Fibroblast of skin of abdomen (primary cell): ENCODE measurements at places on chromosomes 12 and 14.

- no peak for DNase-seq
Measured at GRCh38 chr12:95975491-95975890, 20.7 kb downstream of the HAL start.

DNA sequence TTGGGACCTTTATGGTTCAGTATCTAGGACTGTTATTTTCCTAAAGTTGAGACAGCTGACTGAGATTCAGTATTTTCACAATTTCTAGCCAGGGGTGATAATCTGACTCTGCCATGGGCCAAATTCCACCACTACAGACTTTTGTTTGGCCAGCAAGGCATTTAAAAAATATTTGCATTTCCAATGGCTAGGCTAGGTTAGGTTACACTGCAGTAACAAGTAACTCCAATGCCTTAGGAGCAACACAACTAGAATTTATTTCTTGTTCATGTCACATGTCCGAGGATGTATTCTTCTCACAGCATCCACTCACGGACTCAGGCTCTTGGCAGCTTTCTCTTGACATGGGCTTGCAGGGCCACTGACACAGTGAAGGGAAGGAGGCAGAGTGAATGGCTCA lies 83.0 kb downstream of the CPSF2 start:
- DNase-seq = no peak

- DNase-seq = no peak
Measured at GRCh38 chr12:93015871-93016751, 87.0 kb upstream of the EEA1 start.

DNA sequence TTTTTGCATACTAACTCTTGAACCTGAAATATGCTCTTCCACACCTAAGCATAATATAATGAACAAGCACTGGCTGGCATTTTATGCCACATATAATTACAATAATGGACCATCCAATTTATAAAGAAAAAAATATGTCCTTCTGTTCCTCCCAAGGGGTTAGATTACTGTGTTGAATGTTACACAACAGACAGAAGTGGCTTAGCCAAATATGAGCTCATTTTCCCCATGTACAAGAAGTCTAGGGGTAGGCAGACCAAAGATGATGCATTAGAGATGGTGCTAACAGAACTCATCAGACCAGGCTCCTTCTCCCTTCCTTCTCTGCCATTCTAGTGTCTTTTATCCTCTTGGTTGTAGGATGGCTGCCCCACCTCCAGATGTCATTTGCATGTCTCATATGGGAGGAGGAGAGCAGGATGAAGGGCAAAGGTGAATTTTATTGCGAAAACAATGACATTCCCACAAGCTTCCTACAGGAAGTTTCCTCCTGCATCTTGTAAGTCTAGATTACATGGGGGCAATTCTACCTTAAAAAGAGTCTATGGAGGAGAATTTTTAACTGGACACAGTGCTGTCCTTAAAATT lies 43.9 kb upstream of the SLC2A13 start:
- no peak for DNase-seq

GRCh38 chr14:78683206-78683605 lies 513.0 kb downstream of the NRXN3 start:
- DNase-seq = no peak

- DNase-seq = no peak
Measured at GRCh38 chr14:24329736-24330135, 5.1 kb downstream of the ADCY4 start.

GRCh38 chr12:80794551-80794950 lies 77.8 kb downstream of the MYF5 start:
- no peak for DNase-seq

DNA sequence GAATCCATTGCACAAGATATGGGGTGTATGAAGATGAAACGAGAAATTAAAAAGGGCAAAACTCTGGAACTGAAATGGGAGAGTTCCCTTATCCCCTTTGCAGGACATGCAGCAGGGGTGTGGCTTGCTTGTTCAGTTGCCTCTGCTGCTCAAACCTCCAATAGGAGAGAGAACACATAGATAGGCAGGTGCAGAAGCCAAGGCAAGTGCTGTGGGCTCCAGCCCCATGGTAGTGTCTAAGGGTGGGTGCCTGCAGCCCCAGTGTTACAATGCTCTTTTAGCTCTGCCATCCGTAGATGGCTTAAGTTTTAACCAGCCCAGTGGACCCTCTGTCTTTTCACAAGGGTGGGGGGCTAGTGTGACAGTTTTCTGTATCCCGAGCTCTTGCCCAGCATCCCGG lies 69.7 kb downstream of the CMAS start:
- DNase-seq = no peak

GRCh38 chr12:71702590-71702989 lies 16.7 kb downstream of the TMEM19 start:
- DNase-seq = no peak

DNA sequence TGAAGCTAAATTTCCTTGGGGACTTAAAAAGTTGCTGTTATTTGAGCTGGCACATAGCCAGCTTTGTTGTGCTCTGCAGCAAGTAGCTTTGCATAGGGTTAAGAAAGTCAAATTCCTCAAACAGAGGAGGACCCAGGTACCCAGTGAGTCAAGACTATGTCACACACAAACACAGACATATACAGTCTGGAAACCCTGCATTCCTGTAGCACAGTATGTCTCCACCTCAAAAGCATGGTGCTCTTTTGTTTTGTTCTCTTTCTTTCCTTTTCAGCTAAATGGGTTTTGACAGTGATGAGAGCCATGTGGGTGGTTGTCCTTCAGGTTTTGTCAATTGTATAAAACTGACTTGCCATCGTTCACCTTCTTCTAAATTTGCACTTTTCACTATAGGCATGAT lies 179.6 kb upstream of the DIO2 start:
- peak; percentile 83 for DNase-seq

- DNase-seq = no peak
Measured at GRCh38 chr14:24162093-24162492, 1.0 kb downstream of the IRF9 start.

DNA sequence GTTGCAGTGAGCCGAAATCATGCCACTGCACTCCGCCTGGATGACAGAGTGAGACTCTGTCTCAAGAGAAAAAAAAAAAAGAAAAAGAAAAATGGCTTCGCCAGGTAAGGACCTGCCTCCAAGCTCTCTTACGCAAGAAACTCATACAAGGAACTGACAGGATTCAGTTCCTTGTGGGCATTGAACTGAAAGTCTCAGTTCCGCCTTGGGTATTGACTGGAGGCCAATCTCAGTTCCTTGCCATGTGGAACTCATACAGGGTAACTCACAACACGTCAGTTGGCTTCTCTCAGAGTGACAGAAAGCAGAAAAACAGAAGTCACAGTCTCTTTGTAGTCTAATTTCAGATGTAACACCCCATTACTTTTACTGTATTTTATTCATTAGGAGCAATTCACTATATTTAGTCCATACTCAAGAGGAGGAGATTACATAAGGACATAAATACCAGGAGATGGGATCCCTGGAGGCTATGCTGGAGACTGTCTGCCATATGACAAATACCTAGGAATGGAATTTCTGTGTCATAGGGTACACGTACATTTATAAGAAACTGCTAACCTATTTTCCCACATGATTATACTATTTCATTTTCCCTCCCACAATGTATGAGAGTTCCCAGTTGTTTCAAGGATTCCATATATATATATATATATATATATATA lies 11.4 kb upstream of the NOPCHAP1 start:
- peak; percentile 67 for DNase-seq

GRCh38 chr12:51898937-51899336 lies 8.4 kb upstream of the ACVRL1 start:
- DNase-seq = peak; percentile 78

DNA sequence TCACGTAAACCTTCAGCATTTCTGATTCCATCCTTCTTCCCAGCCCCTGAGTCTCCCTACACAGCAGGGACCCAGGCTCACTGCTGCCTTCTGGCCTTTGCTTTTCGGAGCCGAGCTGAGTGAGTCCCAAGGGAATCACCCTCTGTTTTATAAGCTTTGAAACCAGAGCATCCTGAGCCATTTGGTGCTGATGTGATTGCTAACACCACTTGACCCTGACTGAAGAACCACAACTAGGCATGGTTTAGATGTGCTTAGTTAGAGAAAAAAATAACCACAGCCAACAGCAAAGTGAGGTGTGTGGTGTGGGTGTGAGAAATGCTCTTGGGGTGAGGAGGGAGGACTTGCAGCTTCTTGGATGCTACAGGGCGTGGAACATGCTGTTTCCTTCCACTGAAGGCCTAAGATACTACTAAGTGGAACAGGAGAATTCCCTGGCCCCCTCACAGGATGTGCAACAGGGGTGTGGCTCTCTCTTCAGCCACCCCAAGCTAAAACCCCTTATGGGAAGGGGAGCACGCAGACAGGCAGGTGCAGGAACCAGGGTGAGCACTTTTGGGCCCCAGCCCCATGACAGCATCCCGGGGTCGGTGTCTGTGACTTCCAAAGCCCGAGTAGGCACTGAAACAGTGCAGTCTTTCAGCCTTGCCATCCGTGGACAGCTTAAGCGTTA lies at the start of gene TC2N:
Gene TC2N (minus strand): TSS at position 221 of the 673 bp plus-strand sequence. CDS start 53,767 bp downstream, outside the sequence.
- DNase-seq = no peak

GRCh38 chr14:22521449-22522239 lies 67.4 kb downstream of the DAD1 start:
- no peak for DNase-seq

DNA sequence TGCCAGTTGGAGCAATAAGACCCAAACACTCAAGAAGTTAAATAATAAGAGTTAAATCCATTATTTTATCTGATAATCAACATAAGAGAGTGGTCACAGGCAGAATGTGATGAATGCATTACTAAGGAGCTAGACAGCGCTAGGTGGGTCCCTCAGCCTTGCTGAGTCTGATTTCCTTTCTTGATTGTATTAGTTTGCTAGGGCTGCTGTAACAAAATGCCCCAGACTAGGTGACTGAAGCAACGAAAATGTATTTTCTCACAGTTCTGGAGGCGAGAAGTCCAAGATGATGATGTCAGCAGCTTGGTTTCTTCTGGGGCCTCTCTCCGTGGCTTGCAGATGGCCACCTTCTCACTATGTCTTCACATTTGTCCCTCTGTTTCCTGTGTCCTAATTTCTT lies 8.2 kb upstream of the CCDC177 start:
- DNase-seq = no peak

DNA sequence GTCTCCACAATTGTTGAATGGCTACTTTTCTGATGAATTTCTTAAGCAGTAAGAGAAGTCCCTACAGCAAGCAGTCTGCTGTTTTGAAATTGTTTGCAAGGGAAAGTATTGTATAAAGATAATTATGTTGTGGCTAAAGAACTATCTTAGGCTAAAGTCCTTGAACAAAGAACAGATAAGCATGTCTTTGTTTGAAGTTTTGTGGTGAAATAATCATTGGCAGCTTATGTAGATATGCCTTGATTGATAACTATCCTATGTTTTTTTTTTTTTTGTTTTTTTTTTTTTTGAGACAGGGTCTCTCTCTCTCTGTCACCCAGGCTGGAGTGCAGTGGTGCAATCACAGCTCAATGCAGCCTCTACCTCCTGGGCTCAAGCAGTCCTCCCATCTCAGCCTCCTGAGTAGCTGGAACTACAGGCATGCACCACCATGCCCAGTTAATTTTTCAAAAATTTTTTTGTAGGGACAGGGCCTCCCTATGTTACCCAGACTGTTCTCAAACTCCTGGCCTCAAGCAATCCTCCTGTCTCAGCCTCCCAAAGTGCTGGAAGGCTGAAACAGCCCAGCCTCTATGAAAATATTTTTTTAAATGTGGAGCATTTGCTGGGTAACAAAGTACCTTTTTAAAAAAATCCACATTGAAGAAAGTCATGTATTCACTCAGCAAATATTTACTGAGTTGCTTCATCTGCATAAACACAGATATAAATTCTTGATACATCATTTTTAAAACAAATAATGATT lies 80.8 kb downstream of the LLPH start:
- no peak for DNase-seq

- peak; percentile 30 for DNase-seq
Measured at GRCh38 chr14:90412058-90412457, 15.2 kb downstream of the CALM1 start.

DNA sequence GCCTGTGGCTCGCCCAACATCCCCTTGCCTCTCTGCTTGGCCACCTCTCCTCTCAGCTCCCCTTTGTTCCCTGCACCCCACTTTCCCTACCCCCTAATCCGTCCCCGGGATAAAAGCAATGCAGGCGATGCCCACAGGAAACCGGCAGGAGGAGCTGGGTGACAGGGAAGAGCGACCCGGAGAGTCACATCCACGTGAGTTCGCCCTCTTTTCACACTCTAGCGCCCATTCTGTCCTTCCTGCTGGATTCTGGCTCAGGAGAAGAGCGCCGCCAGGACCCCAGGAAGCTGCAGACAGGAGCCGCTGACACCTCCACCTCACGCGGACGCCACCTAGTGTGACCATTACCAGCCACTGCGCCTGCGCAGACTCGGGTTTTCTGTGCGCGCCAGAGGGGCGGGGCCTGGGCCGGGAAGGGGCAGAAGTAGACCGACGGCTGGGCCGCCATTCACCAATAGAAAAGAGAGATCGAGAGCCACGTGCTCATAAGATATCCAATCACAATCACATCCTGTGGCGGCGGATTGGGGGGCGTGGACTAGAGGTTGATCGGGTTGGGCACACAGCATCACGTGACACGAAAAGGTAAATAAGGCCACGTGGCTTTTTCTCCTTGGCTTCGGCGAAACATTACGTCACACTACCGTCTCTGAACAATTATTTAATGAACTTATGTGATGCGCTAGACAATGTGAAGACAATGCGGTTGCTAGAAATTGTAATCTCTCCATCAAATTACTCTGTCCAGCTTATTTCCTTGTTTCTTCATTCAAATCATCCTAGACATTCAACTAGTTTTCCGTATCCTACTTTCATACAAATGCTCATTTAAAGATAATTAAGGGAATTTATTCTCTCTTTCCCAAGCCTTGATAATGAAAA lies 10.1 kb downstream of the PLA2G1B start:
- DNase-seq = peak; percentile 99

GRCh38 chr12:11561411-11561810 lies 88.1 kb upstream of the ETV6 start:
- peak; percentile 21 for DNase-seq

DNA sequence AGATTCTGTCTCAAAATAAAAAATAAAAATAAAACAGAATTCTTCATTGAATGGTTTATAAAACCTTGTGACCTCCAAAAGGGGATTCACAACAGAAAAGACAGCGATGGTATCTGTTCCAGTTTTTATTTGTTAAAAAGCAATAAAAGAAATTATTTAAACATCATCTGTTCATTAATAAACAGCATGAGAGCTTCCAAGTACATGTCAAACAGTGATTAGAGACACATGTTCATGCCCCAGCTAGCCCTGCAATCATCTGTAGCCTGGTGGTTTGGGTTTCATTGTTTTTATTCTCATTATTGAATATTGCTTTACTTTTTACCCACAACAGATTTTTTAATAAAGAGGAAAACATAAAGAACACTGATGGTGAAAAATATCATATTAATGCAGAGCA lies 173.3 kb downstream of the ANO2 start:
- DNase-seq = no peak

GRCh38 chr12:94139816-94140215 lies 8.6 kb upstream of the PLXNC1 start:
- DNase-seq = no peak

DNA sequence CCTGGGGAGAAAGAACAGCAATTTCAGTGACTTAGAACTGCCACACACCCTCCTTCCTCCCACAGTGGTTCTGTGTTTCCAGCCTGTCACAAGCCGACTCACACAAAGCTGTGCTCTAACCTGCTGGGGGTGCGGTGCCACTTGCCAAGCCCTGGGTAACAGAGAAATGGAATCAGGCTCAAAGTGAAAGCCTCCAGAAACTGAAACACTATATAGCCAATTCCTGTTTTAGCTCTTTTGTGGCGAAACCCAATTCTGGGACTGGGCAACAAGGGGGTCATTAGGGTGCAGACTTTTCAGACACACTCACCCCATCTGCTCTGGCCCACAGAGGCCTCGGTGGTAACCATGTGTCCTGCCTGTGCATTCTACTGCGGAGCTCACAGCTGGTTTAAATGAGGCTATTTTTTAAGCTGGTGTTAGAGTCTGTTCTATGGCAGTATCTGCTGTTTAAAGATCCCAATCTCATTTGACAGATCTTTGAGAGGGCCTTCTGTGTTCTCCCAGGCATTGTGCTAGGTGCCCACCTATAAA lies 15.2 kb upstream of the ACTR6 start:
- DNase-seq = no peak
